KG1 (cell line): ENCODE measurements at places on chromosomes 13 and 19.

DNA sequence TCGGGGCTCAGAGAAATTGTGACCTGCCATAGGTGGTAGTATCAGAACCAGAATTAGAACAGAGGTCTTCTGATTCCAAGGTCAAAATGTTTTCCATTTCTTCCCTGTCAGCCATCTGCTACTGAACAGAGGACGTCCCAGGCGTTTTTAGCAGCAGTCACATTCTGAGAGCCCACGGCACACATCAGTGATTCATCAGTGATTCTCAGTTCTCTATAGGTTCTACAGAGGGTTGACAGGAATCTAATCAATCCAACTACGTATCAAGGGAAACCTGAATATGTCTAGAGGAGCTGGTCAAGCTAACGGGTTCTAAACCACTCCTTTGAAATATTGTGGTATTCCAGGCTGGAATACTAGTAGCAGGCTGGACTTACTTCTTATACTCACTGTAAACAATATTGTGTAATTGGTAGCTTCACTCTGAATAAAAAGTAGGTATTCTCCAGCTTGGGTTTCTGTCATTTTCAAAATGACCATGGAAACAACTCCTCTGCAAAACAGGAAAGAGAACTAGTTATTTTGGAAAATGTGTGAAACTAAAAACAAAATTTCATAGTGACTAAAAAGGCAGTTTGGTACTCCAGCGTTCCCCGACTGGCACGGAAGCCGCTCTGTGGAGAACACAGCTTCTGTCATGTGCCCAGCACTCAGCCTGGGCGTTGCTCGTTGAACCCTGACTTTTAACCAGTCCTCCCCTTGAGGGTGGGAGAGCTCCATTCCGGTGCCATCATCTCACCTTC lies 43.2 kb downstream of the FLT3 start:
- no peak for DNase-seq

- DNase-seq = no peak
Measured at GRCh38 chr13:39557285-39557955, 45.6 kb downstream of the LHFPL6 start.

GRCh38 chr19:18785179-18786124 lies 5.7 kb downstream of the COMP start:
- DNase-seq = no peak

DNA sequence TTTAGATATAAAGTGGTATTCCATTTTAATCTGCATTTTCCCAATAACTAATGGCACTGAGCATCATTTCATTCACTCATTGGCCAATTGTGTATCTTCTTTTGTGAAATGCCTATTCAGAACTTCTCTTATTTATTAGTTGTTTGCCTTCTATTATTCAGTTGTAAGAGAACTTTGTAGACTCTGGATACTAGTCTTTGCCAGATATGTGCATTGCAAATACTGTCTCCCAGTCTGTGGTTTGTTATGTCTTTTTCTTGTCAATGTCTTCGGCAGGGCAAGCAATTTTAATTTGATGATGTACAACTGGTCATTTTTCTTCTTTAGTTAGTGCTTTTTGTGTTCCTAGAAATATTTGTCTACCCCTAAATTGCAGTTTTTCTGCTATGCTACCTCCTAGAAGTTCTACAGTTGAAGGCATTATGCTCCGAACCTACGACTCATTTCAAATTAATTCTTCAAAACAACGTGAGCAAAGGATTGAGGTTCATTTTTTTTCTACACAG lies 115.9 kb downstream of the TSHZ3 start:
- no peak for DNase-seq

DNA sequence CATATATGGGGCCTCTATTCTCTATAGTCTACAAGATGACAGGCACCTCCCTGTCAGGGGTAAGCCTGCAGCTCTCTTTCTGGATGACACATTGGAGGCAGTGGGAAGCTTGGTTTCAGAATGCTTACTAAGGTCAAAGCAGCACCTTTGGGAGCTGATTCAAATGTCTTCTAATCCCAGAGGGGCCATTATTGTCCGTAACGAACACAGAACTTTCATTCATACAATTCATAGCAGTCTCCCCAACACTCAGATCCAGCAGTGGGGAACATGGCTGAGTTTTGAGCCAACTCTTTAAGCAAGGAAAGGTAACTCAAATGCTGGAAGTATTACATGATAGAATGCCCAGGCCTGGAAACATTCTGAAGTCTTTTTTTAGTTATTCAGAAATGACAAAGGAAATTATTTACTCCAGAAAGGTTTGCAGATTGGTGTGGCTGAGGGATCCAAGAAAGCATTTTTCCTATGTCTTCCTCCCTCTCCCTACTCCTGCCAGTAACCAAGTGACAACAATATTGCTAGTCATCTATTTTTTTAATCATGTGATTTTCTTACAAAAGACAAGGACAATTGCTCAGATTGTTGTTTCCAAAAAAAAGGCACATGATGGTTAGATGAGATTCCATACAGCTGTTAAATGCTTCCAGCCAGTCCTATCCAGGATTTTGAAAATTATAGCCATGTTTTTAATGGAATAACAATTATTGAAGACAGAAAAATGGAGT lies 118.7 kb downstream of the FOXO1 start:
- DNase-seq = no peak

- no peak for DNase-seq
Measured at GRCh38 chr19:13765395-13766094, 1.2 kb downstream of the MRI1 start.
